Naive B cell (primary cell): ENCODE measurements at places on chromosomes 2 and 18. TPM values are rescaled to one million over a fixed set of nuclear protein-coding genes. Genes with fewer than 3 reads are reported as not detected.

DNA sequence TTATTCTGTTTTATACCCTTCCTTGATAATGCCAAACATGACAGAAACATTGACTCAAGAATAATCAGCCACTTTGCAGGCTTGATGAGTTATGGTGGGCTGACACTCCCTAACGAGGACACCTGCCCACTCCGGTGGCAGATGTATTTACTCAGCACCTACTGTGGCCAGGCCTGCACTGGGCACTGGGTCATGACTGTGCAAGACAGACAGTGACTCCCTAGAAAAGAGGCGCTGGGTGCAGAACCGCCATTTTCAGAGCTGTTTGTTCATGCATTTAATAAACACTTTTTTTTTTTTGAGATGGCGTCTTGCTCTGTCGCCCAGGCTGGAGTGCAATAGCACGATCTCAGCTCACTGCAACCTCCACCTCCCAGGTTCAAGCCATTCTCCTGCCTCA is 32.5 kb downstream of the SNED1 start:
- no peak for DNase-seq

DNA sequence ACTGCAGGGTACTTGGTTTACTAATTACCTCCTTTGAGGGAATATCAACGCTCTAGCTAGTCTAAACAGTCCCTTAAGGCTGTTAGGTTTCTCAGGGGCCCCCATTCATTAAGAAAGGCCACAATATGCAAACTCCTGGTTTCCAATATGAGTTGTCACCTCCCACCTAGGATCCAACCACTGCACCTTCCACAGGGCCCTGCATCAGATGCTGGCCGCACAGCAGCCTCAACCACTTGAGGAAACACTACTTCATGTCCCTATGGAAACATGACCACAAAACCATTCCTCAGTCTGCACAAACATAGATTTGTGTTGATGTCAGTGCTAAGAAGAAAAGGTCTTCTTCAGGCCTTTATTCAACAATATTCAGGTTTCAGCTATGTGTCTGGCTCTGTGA is 40.9 kb downstream of the STAT4 start:
- DNase-seq = no peak

DNA sequence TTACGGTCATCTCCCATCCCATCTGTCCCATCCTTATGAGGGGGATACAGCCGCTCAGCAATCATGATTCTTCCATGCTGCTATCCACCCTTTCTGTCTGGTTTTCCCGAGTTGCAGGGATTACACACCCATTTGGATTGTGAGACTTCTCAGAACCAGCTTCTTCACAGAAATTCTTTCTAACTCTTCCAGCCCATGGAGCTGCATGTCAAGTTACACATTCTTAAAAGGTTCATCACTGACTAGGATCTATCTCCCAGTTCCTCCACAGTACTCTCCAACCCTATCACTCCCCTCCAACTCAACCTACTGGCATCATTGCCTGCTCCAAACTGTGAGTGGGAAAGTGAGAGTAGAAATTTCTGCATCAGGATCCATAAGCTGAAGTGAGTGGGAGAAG is 558.2 kb upstream of the TNP1 start:
- DNase-seq = no peak

GRCh38 chr2:96413323-96413722 is 77.8 kb downstream of the NCAPH start:
- no peak for DNase-seq

- DNase-seq = no peak
Measured at GRCh38 chr18:71209944-71210343, 921.1 kb downstream of the SOCS6 start.

DNA sequence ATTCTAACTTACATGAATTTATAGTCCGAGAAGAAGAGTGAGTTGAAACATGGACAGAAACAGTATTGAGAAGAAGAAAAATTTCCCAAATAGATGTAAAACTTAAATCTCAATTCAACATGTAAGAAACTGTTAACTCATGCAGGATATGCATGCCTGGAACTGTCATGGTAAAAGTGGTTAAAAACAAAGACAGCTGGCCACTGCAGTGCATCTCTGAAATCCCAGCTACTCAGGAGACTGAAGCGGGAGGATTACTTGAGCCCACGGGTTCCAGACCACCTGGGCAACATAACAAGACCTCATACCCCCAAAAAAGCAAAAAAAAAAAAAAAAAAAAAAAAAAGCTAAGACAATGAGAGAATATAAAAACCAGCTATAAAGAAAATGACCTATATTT is 93.0 kb upstream of the TTC27 start:
- DNase-seq = no peak

DNA sequence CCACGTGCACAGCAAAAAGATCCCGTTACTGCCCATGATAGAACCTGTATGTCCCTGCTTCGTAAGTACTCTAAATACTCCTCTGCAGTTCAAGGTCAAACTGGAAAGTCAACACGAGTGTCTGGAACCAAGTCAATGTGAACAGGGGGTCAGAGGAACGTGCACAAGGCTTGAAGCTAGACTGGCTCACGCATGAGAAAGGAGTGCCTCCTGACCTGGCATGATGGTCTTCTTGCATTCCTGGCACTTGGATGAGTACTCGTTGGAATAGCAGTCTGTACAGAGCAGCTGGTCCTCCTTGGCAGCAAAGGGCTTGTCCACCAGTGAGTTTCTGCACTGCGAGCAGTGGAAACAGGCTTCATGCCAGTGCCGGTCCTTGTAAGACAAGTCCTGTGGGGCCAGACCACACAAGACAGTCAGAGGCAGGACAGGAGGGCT is 25.5 kb downstream of the FHL2 start:
- DNase-seq = no peak

DNA sequence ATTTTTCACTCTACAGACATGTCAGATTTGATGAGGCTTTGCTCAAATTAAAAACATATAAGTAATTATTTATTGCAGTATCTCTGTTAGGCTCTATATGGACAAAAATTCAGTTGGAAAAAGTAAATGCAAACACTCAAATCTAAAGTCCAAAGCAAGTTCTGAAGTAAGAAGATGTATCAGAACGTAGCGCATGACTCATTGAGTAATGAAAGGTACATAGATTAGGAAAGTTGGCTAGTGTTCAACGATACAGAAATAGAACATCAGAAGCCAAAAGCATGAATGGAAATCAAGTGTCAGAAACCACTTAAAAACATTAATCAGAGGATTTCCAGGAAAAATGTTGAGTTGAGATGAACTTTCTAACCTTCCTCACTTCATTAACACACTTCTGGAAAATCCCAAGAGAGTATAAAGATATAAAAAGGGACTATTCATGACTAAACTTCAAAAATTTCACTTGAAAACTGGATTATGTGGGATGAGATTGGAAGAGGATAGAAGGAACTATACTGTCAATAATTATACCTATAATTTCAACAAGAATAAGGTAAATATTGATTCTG is 494.1 kb downstream of the LRRTM4 start:
- DNase-seq = no peak

GRCh38 chr18:9673296-9674251 is 34.5 kb upstream of the RAB31 start:
- peak; percentile 89 for DNase-seq

GRCh38 chr2:61177727-61178549 is 15.9 kb downstream of the C2orf74 start:
- DNase-seq = peak; percentile 34

GRCh38 chr18:74213429-74213828 is 65.1 kb downstream of the TIMM21 start:
- no peak for DNase-seq

Gene ANKRD23
- polyA plus RNA-seq = 1.0 TPM

Gene CD207
- not detected for polyA plus RNA-seq

Gene CFAP53
- not detected for polyA plus RNA-seq
